ENCODE measurements at places on chromosomes 16 and 17.

DNA sequence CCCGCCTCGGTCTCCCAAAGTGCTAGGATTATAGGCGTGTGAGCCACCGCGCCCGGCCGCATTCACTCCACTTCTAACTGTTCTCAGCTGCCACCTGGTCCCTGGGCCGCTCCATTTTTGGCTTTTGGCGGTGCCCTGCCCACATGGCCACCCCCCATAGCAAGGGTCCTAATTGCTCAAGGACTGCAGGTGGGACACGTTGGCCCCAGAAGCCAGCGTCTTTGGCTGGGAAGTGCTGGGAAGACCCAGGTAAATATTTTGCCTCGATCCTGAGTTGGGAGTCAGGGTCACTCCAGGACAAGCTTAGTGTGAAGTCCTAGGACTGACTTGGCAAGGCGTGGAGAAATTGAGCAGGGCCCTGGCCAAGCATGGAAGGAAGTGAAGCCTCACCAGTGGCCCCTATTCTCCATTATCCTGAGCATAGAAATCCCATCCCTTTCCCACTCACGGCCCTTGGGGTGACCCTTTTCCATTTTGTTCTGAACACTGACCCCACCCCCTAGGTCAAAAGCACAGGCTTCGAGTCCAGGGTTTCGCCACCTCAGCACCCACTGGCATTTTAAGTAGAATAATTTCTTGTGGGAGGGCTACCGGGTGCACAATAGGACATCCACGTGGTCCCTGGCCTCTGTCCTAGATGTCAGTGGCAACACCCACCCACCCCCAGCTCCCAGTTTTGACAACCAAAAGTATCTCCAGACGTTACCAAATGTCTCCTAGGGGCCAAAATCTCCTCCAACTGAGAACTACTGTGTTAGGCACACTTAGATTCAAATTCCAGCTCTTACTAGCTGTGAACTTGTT is 5.9 kb upstream of the WDR81 start:
- DNase-seq = no peak

DNA sequence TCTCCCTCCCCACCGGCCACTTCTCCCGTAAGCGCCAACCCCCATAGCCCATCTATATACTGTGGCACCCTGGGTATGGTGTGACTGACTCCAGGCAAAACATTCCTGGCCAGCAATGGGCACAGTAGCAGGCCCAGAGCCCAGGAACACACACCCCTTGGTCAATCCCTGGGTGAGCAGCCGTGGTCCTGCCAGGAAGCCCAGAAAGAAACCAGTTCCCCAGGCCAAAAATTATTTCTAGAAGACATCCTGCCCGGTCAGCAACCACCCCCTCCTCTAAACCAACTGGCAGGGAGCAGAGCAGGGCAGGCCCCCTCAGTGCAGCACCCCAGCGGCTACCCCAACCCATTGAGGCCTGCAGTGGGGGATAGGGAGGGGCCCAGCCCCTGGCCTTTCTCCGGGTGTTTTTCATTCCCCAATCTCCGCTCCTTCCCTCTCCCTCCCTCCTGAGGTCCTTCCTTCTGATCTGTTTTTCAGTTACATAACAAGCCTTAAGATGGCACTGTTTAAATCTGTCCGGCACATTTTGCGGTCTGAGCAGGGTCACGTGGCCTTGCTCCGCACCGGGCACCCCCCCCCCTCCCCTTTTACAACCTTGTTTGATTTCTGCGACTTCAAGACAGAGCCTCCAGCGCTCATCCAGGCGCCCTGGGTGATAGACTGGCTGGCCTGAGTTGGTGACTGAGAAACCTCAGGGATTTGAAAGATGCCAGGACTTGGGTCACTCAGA is 2.0 kb downstream of the NPTX1 start:
- DNase-seq = no peak

DNA sequence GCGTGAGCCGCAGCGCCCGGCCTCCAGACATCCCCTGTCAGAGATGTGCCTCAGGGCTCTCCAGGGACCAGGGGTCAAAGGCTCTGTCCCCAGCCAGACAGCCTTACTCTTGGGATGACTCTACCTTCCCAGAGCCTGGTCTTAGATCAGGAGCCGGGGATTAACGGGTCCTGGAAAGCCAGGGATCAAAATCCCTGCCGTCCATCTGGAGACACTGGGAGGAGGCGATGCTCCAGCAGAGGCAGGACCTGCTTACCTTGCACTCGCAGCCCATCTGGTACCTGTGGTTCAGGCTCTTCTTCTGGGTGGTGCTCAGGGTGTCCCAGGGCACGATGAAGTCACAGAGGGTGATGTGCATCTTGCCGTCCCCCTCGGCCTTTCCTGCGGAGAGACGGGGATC is 16.7 kb upstream of the USP36 start:
- DNase-seq = no peak

DNA sequence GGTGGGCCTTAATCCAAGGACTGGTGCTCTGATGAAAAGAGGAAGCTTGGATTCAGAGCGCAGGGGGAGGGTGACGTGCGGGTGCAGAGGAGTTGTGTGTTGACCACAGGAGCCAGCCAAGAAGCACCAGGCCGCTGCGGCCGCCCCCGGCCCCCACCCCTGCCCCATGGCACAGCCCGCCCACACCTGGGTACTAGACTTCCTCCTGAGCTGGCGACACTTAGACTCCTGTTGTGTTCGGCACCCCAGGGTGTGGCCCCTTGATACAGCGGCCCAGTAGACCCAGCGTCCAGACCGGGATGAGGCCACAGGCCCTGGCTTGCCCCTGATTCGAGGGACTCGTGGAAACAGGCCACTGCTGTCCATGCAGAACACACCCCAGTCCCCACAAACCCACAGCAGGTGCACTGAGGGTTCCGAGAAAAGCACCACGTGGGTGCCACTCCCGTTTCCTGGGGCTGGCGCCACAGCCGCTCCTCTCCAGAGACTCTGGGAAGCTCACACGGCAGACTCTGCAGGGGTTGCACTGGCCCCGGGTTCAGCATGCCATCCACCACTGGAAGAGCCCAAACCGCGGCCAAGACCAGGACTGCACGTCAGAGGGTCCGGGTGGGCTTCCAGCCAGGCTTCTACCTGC is 5.7 kb upstream of the SNAI3 start:
- DNase-seq = no peak

GRCh38 chr16:30417529-30418349 is 10.3 kb downstream of the ZNF771 start:
- DNase-seq = peak; percentile 90

GRCh38 chr17:35390156-35390555 is 16.7 kb upstream of the SLFN11 start:
- DNase-seq = no peak

DNA sequence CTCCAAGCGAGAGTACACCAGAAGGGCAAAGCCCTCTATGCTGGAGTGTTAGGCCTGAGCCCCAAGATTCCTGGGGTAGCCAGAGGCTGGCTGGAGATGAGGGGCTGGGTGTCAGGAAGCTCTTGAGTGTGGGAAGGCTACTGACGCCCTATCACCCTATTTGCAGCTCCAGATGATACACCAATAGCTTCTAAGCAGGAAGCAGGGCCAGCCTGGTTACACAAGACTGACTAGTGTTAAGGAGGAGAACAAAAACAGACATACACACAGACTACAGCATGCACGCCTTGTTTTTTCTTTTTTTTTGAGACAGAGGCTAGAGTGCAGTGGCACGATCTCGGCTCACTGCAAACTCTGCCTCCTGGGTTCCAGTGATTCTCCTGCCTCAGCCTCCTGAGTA is 15.9 kb downstream of the POLR3K start:
- DNase-seq = peak; percentile 28

- DNase-seq = no peak
Measured at GRCh38 chr17:50687200-50688066, 20.3 kb downstream of the ANKRD40 start.

GRCh38 chr16:74903120-74903519 is 81.8 kb downstream of the WDR59 start:
- DNase-seq = no peak

- DNase-seq = no peak
Measured at GRCh38 chr16:65038100-65038499, 83.8 kb downstream of the CDH11 start.

DNA sequence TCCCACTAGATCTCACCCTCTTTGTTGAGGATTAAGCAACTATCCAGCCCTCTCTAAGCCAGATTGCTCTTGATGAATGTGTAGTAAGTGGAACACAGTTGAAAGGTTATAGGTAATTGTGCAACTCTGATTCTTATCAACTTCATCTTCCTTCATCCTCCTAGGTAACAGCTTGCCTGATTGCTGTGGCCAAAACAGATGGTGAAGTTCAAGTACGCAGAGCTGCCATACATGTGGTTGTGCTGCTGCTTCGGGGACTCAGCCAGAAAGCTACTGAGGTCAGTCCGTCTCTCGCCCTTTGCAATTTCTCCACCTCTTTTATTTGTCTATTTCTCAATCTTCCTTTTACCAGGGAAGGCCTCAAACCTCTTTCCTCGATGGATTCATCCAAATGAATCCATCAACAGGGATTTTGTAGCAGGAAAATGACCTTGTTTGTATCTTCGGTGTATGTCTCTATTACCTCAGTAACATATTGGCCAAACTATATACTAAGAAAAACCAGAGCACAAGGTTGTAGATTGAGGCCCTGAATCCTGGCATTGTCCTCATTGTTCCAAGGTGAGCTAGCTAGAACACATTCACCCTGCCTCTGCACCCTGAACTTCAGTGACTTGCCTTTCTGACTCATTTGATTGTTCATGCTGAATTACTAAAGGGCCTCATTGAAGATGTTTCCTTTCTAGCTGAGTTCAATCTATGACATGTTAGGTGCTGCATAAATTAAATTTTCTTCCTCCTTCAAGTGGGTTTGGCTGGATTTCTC is 65.1 kb upstream of the HAS3 start:
- DNase-seq = no peak

GRCh38 chr17:43856141-43856540 is 9.2 kb downstream of the CD300LG start:
- no peak for DNase-seq

DNA sequence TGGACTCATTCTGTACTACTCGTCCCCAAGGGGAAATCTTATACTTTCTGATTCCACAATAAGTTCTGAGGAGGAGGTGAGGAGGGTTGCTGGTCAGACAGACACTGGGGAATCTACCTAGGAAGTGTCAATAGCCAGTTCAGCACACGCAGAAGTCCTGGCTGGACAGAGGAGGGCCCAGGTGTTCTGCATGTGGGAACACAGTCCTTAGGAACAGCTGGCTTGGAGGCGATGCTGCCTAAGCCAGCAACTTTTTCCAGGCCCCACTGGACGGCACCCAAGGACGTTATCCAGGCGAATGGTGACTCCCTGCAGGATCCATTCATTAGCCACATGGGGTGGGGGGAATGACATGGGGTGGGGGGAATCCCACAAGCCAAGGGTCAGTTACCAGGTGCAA is 29.9 kb upstream of the WFIKKN2 start:
- DNase-seq = no peak

DNA sequence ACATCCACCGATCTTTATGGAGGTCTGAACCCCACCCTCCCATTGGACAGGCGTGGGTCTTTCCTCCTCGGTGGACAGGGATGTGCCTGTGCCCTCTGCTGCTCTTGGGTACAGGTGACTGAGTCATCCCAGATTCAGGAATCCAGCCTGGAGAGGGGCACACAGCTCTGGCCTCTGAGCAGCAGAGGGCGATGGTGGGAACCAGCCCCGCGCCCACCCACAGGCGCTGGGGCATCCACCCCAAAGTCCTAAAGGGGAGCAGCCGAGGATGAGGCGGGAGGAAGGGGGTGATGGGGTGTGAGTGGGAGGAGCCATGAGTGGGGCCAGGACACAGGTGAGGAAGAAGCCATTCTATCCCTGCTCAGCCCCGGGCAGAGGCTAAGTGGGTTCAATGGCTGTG is 35.0 kb downstream of the ENGASE start:
- no peak for DNase-seq

DNA sequence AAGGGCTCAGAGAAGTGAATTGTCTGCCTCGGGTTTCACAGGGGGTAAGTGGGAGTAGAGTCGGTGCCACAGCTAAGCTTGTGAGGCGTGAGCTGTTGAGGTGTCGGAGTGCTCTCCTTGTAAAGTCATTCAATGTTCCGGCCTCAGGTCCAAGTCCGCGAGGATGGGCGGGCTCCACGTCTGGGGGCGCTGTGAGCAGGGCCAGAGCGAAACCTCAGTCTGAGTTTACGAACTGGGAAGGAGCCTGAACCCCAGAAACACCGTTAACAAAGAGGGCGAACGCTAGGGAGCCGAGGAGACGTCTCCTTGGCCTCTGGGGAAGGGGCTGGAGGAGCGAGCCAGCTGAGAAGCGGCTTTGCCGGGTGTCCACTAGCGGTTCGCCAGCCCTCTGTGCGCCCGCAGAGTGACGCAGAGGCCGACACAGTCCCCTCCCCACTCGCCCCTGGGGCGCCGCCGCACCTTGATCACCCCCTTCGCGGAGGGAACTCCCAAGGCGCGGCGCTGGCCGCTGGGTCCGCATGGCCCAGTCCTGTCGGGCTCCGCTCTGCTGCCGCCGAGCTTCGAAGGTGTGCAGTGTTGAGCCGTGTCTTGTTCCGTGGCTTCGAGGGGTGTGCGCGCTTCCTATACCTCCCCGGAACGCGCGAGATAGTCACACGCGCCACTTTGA is 4.9 kb downstream of the IRX3 start:
- no peak for DNase-seq

DNA sequence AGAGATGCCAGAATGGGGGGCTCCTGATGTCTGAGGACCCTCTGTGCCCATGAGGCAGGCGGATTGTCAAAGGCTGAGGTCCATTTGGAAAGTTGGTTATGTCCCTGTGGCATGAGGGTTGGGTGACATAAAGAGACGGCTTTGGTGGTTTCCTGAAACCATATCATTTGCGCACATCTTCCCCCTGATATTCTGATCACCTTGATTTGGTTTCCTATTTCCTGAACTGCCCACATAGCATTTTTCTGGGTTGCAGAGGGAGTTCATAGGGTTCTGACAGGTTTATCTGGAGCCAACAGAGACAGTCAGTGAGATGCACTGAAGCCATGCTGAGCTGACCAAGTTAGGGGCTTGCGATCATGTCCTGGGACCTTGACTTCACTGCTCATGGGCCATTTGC is 15.7 kb upstream of the RNF222 start:
- no peak for DNase-seq

All from germinal center (tissue), 1 donor.